ENCODE measurements at places on chromosomes 1 and 21. TPM values are rescaled to one million over a fixed set of nuclear protein-coding genes. Genes with fewer than 3 reads are reported as not detected.

DNA sequence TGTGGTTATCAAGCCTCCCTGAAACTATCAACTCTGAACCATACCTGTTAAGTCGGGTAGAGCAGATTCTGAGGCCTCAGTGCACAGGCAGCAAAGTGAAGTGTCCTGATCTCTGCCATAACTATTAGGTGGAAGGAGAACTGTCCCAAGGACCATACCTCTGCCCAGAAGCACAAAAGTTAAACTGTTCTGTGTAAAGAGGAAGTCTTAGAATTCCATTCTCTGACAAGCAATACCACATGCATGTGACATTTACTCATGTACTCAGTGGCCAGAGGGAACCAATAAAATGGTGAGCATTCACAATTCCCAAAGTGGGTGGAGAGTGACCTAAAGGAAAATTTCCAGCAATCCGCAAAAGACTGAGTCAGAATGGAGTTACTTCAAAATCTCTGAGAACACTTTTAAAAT lies 61.0 kb downstream of the TOR3A start:
- DNase-seq, result no peak

DNA sequence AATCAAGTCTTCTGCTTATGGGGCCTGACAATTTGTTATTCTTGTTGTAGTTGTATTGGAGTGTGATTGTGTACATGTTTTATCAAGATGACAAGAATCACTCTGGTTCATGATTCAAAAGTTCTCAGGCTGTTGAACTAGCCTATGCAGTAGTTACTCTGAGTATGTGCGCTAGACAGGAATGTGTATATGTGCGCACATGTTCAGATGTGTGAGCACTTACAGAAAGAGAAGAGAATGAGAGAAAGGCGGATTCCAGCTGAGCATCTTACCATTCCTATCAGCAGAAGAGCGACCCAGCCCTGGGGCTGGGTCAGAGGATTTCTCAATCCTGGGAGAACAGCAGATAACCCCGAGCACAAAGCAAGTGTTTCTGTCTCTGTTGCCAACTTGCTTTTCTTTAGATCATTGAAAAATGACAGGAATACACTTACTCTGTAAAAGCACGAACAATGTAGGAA lies 110.8 kb upstream of the HOOK1 start:
- DNase-seq, result no peak

Gene CHML
- 8.8 TPM for total RNA-seq

DNA sequence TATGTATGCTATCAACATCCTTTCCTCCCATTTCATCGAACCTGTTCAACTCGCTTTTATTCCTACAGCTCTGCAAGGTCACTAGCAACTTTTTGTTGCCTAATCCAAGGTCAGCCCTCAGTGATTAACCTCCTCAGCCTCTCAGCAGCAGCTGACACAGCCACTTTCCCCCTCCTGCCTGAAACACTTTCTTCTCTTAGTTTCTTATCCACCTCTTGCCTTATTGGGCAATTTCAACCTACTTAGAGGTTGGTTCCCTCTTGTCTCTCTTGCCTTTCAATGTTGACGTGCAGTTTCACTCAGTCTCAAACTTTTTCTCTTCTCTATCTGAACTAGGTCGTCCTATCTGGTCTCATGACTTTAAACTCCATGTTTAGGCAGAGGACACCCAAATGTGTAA lies 156.3 kb downstream of the C1orf94 start:
- DNase-seq, result no peak

DNA sequence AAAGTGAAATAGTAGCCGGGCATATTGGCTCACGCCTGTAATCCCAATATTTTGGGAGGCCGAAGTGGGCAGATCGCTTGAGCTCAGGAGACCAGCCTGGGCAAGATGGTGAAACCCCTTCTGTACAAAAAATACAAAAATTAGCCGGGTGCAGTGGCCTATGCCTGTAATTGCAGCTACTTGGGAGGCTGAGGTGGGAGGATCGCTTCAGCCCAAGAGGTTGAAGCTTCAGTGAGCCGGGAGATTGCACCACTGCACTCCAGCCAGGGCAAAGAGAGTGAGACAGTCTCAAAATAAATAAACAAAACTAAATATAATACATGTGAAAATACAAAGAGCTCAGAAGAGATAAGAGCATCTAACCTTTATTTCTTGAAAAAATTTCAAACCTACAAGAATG lies 2.3 kb upstream of the MSTO1 start:
- DNase-seq, result no peak

- no peak for DNase-seq
These were observed 417.7 kb upstream of the USP24 start for GRCh38 chr1:55632906-55633305.

All from omental fat pad (tissue), 4 donors.